Fibroblast of skin of left biceps (primary cell): ENCODE measurements at places on chromosomes 5 and 9.

GRCh38 chr5:141478321-141478945 lies 2.7 kb downstream of the PCDHGC3 start:
- no peak for DNase-seq

- peak; percentile 33 for DNase-seq
These were observed at the start of gene RANBP17 for GRCh38 chr5:170861917-170862766. TSS of gene RANBP17 (plus strand) at chr5:170862018.

DNA sequence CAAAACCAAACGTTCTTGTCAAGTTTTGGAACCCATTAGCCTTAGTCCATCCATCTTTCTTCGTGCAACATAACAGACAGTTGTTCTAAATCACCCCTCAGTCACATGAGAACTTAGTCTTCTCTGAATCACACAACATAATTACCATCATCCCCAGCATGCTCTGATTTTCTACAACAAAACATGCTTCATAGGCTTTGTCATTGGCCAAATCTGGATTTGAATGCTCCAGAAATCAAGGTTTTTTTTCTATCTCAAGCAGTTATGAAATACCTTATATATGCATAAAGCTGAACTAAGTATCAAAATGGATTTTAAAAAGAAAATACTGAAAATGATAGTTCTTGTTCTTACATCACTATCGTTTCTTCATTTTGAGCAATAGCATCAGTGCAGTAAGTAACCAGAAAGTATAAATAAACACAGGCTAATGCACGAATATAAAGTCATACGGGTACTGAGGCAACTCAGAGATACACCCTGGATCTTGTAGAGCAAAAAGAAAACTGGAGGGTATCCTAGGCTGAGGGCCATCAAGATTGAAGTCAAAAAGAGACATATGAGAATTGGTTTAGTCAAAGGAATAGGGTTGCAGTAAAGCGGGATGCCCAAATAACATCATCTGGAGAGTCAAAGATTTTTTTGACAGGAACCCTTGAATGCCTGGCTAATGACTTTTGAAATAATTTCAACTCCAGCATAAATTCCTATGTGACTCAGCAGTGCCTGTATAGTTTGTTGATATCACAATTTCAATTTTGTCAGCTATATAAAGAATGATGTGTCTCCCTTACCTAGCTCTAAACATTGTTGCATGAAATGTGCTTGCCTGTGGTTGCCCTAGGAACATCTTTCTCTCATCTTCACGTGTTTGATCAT lies 164.7 kb downstream of the ADAMTSL1 start:
- DNase-seq = no peak

DNA sequence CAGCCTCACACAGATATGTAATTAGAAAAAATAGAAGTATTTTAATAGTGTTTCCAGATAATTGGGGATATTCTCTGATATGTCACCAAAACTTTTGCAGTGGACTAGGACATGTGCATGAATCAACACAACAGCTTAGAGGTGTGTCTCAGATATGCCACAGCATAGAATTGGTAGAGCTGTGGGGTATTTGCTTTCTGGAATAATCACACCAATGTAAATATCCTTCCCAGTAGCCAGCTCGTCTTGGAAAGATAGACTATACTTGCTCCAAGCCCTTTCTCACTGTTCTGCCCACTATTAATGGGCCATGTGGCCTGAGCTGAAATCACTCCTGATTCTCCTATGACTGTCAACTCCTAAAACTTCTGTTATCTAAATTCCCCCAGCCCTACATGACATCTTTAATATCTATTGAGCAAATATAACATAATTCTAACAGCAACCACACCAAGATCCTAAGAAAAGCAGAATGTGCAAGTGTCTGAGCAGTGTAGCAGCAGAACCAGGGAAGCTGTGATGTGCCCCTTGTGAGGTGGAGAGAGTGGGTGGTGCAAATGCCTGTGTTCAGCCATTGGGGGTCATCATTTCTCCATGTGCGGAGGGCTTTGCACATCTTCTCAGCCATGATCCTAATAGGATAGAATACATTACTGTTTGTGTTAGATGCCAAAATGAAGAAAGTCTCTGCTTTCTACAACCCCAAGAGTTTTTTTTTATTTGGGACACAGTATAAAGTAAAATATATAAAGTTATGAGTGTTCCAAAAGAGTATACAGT lies 65.0 kb downstream of the MELK start:
- no peak for DNase-seq
